SJCRH30 (cell line): ENCODE measurements at places on chromosomes 5 and 9. TPM values are rescaled to one million over a fixed set of nuclear protein-coding genes. Genes with fewer than 3 reads are reported as not detected.

Gene ELAVL2
- 29.1 and 29.2 TPM in 2 replicates for total RNA-seq

Gene DDX4
- not detected in 2 replicates for total RNA-seq

Gene GHR
- 31.2 and 34.0 TPM in 2 replicates for total RNA-seq

Gene TRAF1
- 0.25 and 0.26 TPM in 2 replicates for total RNA-seq

Gene GFI1B
- total RNA-seq: 0.13 and 0.53 TPM in 2 replicates

Gene PTTG1
- 383 and 394 TPM in 2 replicates for total RNA-seq

Gene HTR4
- total RNA-seq: 0.06 TPM in 1 of 2 replicates, not detected in the other

Gene FGF1
- total RNA-seq: not detected in 2 replicates

Gene PLAC8L1
- total RNA-seq: 0.33 TPM in 1 of 2 replicates, not detected in the other

Gene TSSK1B
- 0.08 TPM in 1 of 2 replicates, not detected in the other for total RNA-seq

Gene TCOF1
- 58.9 and 60.4 TPM in 2 replicates for total RNA-seq

Gene RGS14
- total RNA-seq: 4.0 and 4.8 TPM in 2 replicates

Gene AMBP
- 0.55 and 0.81 TPM in 2 replicates for total RNA-seq

Gene COL23A1
- not detected in 2 replicates for total RNA-seq

Gene FOCAD
- total RNA-seq: 24.1 and 28.1 TPM in 2 replicates

Gene OR1Q1
- total RNA-seq: not detected in 2 replicates

Gene SLC25A2
- total RNA-seq: 0.08 TPM in 1 of 2 replicates, not detected in the other

Gene CCNO
- 0.35 and 0.43 TPM in 2 replicates for total RNA-seq

Gene SLC22A4
- total RNA-seq: 0.28 and 1.1 TPM in 2 replicates

Gene PLPP7
- total RNA-seq: 1.8 TPM in 2 replicates

Gene SLC1A3
- total RNA-seq: 1.4 and 2.1 TPM in 2 replicates

Gene CDH9
- 0.10 TPM in 1 of 2 replicates, not detected in the other for total RNA-seq

Gene HCN1
- under 0.01 TPM in 1 of 2 replicates, not detected in the other for total RNA-seq

Gene CCDC180
- total RNA-seq: 0.73 and 1.5 TPM in 2 replicates

Gene MAMDC4
- 1.9 and 4.4 TPM in 2 replicates for total RNA-seq

Gene SLC27A4
- total RNA-seq: 27.7 and 28.0 TPM in 2 replicates

Gene WNT8A
- not detected in 2 replicates for total RNA-seq

Gene SLC27A6
- total RNA-seq: 0.04 TPM in 1 of 2 replicates, not detected in the other

Gene AQP7
- total RNA-seq: 0.05 and 0.32 TPM in 2 replicates

Gene LCN9
- not detected in 2 replicates for total RNA-seq

Gene TTC33
- 28.7 and 35.3 TPM in 2 replicates for total RNA-seq

Gene LHX3
- not detected in 2 replicates for total RNA-seq

Gene SLC46A2
- not detected in 2 replicates for total RNA-seq

Gene KIF4B
- 0.02 and 0.03 TPM in 2 replicates for total RNA-seq

Gene FOXD4L4
- total RNA-seq: 0.53 and 0.59 TPM in 2 replicates

Gene RETREG1
- total RNA-seq: 0.16 TPM in 1 of 2 replicates, not detected in the other

Gene GALNT10
- total RNA-seq: 18.1 and 18.6 TPM in 2 replicates
